ENCODE measurements at places on chromosomes 5 and 9.

DNA sequence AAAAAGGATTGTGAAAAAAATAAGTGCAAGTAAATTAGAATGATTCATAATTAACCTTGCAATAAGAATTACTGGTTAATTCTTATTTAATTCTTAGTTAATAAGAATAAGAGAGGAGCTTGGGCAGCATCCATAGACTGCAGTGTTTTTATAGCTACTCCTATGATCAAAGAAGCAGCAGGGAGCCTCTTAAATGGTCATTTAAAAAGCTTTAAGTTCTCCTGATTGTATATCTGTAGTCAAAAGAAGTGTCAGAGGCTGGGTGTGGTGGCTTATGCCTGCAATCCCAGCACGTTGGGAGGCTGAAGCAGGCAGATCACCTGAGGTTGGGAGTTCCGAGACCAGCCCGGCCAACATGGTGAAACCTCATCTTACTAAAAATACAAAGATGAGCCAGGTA, 14.4 kb downstream of the ACER2 start:
- DNase-seq: no peak

DNA sequence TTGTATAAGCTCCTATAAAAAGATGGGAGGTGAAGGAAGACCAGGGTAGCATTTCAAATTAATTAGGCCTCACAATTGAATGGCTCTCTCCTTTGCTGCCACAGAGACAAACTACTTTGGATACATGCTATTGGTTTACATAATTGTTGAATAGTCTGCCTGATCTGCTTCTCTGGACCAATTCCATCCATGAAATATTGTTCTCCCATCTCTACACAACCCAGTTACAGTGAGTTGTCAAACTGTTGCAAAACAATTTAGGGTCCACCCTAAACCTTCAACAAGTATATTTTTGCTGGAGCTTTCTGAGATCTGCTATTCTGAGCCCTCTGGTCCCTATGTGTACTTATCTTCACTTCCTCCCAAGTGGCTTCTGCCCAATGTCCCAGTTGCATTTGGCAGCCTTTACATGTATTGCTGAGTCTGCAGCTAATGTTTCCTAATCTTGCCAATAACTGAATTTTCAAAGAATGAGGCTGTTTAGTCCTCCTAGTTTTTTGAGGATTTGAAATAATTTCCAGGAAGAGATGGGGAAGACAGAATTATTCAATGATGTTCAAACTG, 38.9 kb downstream of the AGTPBP1 start:
- no peak for DNase-seq

DNA sequence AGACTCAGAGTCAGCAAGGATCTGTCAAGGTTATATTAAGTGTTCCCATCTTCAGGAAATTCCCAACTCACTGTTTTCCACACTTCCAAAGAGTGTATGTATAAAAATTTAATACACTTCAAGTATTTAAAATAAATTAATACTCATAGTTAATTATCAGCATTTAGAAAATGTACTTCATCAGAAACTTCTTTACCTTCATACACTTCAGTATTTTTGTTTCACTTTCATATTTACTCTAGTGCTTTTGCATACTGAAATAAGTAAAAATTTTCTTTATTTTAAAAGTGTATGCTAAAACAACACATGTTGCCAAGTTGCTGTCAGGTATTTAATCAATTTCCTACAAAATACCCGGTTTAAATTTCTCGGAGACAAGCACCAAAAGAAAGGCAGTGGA, 16.5 kb downstream of the RICTOR start:
- no peak for DNase-seq

GRCh38 chr9:73148447-73148937, 3.2 kb upstream of the ANXA1 start:
- no peak for DNase-seq

DNA sequence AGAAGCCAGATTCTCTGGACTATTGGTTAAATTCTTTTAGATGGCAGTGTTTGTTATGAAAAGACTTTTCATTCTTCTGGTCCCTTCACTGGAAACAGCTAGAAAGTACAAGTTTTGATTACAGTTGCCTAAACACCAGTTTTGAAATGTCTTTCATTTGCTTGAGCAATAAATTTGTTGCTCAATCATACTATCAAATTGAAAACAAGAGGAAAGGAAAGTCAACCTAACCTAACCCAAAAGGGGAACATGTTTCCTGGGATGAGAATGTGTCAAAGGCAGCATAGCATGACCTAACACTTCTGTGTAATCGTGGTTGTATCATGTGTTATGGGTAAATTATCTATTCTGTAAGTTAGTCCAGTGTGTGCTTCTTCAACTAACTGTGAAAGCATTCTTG, 213.2 kb downstream of the TMC1 start:
- no peak for DNase-seq

- DNase-seq: no peak
Observed at GRCh38 chr9:131697908-131698617, 41.8 kb downstream of the RAPGEF1 start.

GRCh38 chr9:35813434-35814105, 1.3 kb downstream of the HINT2 start:
- DNase-seq: no peak

DNA sequence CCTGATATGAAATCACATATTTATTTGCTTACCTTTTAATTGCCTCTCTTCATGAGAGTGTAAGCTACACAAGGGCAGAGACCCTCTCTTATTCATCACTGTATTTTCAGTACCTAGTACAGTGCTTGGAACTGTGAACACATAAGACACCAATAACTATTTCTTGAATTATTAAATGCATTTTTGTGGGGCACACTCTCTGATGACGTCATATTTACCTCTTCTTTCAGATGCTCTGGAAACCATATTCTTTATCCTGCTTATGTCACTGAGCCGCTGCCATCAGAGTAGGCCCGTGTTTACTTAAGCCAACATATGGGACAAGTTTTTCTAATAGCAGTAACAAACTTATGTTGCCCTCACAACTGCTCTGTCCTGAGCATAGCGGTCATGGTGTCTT, 266.5 kb downstream of the ELAVL2 start:
- no peak for DNase-seq

GRCh38 chr5:168104350-168104749, 187.1 kb upstream of the WWC1 start:
- no peak for DNase-seq

DNA sequence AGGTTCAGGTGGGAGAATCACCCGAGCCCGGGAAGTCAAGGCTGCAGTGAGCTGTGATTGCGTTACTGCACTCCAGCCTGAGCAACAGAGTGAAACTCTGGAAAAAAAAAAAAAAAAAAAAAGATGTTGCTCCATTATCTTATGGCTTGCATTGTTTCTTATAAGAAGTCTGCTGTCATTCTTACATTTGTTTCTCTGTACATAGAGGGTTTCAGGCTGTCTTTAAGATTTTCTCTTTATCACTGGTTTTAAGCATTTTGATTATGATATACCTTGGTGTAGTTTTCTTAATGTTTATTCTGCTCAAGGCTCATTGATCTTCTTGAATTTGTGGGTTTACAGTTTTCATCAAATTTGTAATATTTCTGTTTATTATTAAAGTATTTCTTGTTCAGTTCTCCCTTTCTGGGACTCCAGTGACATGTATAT, 35.2 kb downstream of the MVB12B start:
- DNase-seq: no peak

DNA sequence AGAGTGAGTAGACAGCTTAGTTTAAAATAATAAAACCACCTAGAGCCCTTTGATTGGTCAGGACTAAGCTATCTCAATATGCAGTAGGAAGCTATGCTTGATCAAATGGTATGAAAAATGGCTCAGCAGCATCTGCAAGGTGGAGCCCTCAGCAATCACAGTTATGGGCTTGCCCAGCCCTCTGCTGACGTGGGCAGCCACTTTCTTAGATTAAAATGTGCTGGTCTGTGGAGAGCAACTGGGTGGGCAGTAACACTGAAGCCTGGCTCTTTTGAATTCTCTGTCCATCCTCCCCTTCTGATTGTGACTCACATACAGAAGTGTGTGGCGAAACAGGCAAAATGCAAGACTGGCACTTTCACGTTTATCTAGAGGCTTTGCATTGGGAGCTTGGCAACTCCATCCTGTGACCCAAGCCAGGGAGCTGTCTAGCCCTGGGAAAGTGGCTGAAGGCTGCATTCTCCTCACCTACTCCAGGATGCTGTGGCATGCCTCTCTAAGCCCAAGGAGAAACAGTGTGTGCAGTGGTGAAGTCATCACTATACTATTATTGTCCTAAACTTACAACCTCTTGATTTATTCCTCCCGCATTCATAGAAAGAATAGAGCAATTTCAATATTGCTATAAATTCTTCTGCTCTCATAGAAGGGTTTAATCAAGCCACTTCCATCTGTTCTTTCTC, 61.1 kb downstream of the MED10 start:
- no peak for DNase-seq
